ENCODE measurements at places on chromosomes 6 and 20. TPM values are rescaled to one million over a fixed set of nuclear protein-coding genes. Genes with fewer than 3 reads are reported as not detected.

- DNase-seq, result peak; percentile 19
These were observed at the start of gene HLA-DRB1 for GRCh38 chr6:32589596-32590449. Gene HLA-DRB1 (minus strand): TSS chr6:32589848. CDS start chr6:32589742, 106 bp downstream.

The ISM1 gene
- 2.0 TPM for total RNA-seq

DNA sequence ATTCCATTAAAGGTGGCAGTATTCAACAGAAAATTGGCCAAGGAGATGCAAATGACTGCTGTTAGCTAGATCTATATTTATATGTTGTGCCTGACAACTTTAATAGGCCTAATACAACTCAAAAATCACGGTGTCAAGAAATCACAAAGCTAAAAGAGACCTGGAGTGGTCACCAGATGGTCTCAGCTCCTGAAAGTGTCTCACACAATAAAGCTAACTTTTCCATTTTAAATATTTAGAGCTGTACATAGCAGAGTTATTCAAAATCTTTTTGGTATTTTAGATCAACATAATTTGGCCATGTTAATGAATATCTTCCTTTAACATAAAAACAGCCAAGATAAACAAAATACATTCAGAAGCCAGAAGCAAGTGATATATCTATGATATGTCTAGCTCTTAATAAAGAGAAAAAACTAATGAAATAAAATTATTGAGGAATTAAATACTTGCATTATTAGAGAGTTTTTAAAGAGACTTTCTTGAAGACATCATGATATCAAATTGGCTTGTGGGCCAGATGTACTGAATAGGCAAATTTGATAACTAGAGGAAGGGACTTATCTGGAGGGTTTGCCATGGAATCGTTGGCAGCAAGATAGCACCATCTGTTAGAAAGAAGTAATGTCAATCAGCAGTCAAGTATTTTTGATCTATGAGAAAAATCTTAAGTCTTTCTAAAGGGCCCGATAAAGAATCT, 84.9 kb upstream of the SCAF8 start:
- DNase-seq, result no peak

DNA sequence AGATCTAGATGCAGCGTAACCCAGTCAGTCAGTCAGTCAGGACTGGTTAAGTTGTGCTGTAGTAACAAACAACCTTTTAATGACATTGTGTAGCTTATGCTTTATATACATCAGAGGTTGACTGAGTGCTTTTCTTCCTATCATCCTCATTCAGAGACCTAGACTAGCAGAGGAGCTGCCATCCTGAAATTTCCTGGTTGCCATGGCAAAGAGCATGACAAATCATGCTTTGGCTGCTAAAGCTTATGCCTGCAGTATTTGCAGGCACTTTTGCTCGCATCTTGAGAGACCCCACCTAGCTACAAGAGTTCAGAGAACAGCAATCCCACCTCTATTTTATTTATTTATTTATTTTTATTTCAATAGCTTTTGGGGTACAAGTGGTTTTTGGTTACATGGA, 244.0 kb downstream of the BTBD3 start:
- no peak for DNase-seq

DNA sequence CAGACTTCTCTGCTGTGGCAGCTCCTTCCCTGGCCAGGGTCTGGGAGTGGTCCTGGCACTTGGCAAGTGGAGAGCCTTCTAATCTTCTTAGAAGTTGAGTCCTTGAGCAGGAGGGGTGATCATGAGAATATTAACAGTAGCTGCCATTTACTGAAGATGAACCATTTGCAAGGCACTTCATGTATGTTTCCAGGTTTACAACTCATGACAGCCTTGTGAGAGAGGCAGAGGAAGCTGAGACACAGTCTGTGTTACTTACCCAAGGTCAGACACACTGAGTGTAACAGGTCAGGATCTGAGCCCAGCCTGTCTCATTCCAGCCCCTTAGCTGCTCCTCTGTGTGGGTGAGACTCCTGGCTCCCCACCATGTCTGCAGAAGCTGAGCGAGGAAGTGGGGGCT, 45.5 kb upstream of the SRF start:
- no peak for DNase-seq

The PHACTR1 gene
- total RNA-seq, result 0.44 TPM

- DNase-seq, result no peak
These were observed 28.7 kb downstream of the TMEM242 start for GRCh38 chr6:157294654-157295053.

GRCh38 chr6:5723841-5724691, 282.7 kb downstream of the NRN1 start:
- DNase-seq, result no peak

GRCh38 chr6:54266400-54266923, 41.8 kb upstream of the TINAG start:
- no peak for DNase-seq

- DNase-seq, result no peak
These were observed 1.5 kb downstream of the SH3BGRL2 start for GRCh38 chr6:79632580-79632979.

DNA sequence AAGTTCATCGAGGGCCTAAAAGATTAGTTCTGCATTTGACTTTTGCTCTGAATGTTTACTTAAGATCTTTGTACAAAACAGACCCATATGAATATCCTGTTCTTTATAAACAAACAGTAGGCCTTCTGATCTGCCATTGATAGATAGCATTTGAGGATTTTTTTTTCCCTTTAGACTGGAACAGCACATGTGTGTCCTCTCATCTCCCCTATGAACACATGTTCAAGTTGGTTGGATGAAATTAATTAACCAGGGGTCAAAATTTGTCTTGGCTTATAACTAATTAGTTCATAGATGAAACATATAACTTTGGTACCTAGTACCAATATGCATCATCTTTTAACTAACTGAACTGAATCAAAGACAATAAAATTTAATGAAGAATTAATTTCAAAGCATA, 81.3 kb downstream of the AK9 start:
- DNase-seq, result no peak

DNA sequence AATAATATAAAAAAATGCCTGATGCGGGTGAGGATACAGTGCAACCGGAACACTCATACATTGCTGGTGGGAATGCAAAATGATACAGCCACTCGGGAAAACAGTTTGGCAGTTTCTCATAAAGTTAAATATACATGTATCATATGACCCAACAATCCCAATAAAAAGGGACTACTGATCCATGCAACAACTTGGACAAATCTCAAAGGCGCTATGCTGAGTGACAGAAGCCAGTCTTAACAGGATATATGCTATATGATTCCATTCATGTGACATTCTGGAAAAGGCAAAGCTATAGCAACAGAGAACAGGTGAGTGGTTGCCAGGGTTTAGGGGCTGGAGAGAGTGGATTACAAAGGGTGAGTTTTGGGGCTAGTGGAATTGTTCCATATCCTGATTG, 170.2 kb upstream of the MLN start:
- no peak for DNase-seq

The POM121L2 gene
- not detected for total RNA-seq

- no peak for DNase-seq
These were observed 293.1 kb downstream of the SOX4 start for GRCh38 chr6:21886542-21887151.

The CD83 gene
- total RNA-seq, result 107 TPM

- no peak for DNase-seq
These were observed 152.6 kb upstream of the PRND start for GRCh38 chr20:4569092-4569491.

GRCh38 chr6:53873922-53874321, 79.1 kb downstream of the LRRC1 start:
- no peak for DNase-seq

The BMP7 gene
- total RNA-seq, result 0.12 TPM

The SLC17A3 gene
- 0.66 TPM for total RNA-seq

DNA sequence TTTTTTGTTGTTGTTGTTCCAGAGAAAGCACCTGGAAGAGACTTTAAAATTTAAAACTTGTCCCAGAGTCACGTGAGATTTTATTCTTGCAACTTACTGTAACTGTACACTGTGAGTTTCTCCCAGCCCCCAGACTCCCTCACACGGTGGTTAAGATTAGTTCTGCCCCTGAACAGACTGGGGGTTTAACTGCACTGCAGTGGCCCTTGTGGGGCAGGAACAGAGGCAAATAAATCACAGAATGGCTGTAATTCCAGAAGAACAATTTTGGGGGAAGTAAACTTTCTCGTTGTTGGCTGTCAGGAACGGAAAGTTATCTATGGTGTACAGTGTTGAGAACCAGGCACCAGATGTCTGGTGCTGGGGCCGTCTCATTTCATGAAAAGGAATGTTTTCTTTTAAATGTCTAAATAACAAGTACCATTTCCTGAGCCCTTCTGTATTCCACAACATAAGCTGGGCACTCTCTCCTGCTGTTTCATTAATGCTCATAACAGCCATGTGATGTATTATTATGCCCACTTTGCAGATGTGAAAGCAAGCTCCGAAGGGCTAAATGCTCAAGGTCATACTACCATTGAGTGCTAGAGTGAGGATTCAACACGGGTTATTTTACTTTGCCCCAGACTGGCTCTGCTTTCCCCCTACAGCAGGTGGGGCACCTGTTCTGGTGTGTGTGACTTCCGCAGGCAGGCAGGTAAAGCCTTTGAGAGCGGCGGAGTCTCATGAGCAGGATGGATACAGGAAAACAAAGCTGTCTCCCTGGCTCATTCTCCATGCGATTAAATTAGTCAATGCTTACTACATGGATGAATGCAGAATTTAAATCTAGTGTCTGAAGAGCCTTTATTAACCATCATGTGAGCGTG, 30.5 kb downstream of the CNKSR3 start:
- DNase-seq, result no peak

The TAGAP gene
- total RNA-seq, result 245 TPM

DNA sequence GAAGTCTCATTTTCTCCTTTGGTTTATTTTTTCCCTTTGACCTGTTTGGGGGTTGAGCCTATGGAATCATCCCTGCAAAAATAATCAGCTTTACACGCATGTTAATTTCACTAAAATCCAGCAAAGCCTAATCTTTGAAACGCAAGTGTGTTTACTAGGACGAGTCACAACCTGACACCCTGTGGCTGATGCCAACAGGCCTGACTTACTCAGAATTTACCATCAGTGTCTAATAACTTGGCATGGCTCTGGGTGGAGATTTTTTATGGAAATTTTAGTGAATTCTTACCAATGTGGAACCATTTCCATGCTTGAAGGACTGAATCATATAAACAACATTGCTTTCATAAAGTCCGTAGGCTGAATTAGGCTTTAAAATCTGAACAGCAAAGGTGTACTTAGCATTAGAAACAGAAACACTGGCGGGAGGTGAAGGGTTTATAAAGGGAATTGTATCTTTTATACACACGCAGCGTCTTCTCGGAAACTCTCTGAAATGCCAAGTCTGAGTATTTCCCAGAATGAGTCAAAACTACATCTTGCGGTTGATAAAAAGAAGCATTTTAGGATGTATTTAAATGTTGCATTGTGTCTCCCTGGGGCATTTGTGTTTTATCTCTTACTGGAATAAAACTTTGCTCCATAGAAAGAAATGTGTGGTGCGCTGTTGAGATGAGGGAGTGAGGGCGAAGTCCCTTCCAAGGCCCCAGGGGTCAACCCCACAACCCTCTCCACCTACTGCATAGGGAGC, 81.2 kb downstream of the DACT2 start:
- DNase-seq, result no peak

The RPL7L1 gene
- 179 TPM for total RNA-seq

- no peak for DNase-seq
These were observed 55.7 kb downstream of the PHACTR2 start for GRCh38 chr6:143733510-143733909.

DNA sequence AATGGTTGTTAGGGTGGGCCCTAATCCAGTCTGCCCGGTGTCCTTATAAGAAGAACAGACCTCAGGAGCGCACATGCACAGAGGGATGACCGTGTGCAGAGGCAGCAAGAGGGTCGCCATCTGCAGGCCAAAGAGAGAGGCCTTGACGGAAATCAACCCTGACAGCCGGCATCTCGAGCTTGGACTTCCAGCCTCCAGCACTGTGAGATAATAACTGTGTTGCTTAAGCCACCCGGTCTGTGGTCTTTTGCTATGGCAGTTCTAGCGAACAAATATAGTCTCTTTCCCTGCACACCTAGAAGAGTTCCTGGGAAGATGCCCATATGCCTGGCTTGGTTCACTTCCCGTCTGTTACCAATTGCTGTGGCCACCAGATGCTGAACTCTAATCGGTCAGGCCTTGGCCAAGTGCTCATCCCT, 35.3 kb upstream of the PTGIS start:
- no peak for DNase-seq

DNA sequence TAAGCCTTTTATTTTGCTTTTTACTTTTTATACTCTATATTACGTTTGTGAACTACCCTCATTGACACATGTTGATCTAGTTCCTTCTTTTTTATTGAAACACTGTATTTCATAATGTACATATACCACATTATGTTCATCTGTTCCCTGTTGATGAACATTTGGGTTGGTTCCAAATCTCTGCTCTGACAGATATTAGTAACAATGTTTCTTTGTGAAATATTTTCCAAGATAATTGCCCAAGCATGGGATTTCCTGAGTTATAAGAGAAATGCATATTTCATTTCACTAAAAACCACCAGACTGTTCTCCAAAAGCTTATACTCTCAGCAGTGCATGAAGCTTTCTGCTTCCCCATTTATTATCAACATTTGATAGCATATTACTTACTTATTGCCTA, 44.2 kb upstream of the TNFRSF21 start:
- DNase-seq, result no peak

The PHACTR3 gene
- not detected for total RNA-seq

GRCh38 chr20:62405108-62405980, 1.7 kb downstream of the CABLES2 start:
- DNase-seq, result no peak

The PACSIN1 gene
- not detected for total RNA-seq

The EYS gene
- total RNA-seq, result not detected

The ID1 gene
- total RNA-seq, result 4.0 TPM

- DNase-seq, result no peak
These were observed 81.9 kb upstream of the TULP1 start for GRCh38 chr6:35594503-35595186.

GRCh38 chr6:82264824-82265223, 17.3 kb upstream of the IBTK start:
- no peak for DNase-seq

DNA sequence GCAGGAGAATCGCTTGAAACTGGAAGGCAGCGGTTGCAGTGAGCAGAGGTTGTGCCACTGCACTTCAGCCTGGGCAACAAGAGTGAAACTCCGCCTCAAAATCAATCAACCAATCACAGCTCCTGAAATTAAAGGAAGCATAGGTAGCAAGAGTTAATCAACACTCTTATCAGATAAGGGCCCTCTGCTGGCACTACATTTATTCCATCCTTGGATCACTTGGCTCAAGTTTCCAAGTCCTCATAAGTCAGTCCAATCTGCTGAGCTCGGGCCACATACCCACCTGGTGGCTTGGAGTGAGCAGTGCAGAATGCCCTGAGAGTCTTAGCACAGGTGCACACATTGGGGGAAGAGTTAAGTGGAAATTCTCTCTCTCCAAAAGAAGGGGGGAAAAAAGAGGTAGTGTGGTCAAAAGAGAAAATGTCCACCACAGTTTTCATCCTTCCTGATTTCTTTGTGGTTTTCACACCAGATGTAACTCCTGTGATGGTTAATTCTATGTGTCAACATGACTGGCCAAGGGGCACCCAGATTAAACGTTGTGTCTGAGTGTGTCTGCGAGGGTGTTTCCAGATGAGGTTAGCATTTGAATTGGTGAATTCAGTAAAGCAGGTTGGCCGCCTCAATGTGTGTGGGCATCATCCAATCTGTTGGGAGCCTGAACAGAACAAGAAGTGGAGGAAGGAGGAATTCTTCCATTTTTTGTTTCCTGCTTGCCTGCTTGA, 14.2 kb upstream of the FAM8A1 start:
- DNase-seq, result no peak

The CEP43 gene
- 18.8 TPM for total RNA-seq

- no peak for DNase-seq
These were observed 30.4 kb upstream of the CD93 start for GRCh38 chr20:23116311-23117089.

- DNase-seq, result no peak
These were observed 330.5 kb downstream of the TFAP2A start for GRCh38 chr6:10084111-10084986.

The RFX6 gene
- not detected for total RNA-seq
